CD4-positive, alpha-beta T cell treated with Interleukin-4 for 4 hours (primary cell): ENCODE measurements at places on chromosomes 7 and 10.

DNA sequence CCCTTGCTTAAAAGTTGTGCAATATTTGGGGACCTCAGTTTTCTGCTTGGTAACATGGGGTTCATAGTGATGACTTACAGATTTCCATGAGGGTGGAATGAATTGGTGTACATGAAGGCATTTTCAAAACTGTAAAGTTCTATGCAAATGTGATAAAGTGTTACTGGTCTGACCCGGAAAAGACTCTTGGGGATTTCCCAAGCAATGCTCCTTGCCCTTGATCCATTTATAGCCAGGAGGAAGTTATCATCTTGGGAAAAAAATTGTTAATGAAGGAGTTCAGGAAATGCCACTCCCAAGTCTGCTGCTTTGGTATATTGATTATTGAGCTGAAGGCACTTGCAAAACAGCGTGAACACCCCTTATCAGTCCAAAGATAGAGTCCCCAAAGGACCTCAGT, 96.3 kb upstream of the ZPBP start:
- no peak for DNase-seq

DNA sequence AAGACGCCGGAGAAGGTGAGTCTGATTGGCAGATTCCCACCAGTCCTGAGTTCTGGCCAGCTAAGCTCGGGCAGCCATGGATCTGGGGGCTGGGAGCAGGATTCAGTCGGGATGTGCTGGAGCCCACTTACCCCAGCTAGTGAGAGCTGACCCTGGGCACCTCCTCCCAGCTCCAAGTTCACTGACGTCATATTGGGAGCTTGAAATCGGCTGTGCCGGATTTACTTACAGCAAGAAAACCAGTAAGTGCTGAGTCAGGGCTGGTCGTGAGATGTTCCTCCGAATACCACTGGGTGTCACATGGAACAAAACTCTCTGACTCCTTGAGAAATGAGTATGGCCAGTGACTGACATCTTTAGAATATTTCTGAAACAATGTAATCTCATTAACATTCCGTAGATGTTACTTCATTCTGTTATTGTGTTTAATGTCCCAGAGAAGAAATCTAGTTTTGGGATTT, 621.2 kb downstream of the SDK1 start:
- DNase-seq: no peak

- no peak for DNase-seq
These were observed 5.8 kb upstream of the AMZ1 start for GRCh38 chr7:2681929-2682799.

DNA sequence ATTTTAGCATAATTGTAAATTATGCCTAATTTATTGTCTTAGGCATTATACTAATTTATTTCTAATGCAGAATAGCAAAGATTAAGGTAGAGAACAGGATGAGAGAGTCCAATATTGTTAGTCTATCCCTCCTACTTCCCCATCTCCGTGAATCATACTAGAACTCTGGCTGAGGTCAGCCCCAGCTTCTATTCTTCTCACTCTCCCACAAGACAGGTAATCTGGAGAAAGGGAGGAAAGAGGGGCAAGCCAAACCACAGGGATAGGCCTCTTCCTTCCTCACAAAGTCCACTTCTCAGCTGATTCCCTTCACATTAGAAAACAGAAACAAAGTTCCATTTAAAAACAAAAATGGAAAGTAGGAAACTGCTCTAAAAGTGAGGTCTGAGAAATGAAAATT, 117.5 kb upstream of the LAMB4 start:
- no peak for DNase-seq

DNA sequence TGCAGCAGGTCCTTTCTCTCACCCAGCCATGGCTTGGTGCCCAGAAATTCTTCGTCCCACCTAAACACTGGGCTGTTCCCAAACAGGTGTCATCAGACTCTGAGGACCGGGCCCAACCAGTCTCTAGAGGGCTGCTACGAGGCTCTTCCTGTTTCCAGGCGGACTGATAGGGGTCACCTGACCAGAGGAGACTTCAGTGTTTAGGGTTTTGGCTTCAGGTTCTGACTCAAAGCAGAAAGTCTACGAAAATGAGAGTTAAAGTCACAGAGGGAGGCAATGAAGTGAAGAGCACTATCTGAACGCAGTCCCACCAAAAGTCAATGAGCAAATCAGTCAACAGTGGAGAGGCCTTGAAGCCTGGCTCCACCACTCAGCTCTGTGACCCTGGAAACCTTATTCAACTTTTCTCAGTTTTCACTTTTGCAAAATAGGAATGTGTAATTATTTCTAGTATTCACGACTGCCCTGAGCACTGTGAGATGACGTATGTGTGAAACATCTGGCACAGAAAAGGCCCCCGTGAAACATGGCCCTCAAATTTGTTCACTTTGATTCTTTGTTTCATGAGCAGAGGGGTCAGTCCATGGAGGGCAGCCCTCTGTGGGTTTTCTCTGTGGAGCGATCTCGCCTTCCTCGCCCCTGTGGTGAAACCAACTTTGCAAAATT, 189.9 kb upstream of the PDE1C start:
- no peak for DNase-seq

- DNase-seq: no peak
These were observed 90.9 kb downstream of the TPST1 start for GRCh38 chr7:66296001-66296521.

GRCh38 chr7:28104041-28104541, 76.5 kb downstream of the JAZF1 start:
- DNase-seq: no peak

- DNase-seq: no peak
These were observed 168.3 kb downstream of the CPED1 start for GRCh38 chr7:121156825-121157224.

DNA sequence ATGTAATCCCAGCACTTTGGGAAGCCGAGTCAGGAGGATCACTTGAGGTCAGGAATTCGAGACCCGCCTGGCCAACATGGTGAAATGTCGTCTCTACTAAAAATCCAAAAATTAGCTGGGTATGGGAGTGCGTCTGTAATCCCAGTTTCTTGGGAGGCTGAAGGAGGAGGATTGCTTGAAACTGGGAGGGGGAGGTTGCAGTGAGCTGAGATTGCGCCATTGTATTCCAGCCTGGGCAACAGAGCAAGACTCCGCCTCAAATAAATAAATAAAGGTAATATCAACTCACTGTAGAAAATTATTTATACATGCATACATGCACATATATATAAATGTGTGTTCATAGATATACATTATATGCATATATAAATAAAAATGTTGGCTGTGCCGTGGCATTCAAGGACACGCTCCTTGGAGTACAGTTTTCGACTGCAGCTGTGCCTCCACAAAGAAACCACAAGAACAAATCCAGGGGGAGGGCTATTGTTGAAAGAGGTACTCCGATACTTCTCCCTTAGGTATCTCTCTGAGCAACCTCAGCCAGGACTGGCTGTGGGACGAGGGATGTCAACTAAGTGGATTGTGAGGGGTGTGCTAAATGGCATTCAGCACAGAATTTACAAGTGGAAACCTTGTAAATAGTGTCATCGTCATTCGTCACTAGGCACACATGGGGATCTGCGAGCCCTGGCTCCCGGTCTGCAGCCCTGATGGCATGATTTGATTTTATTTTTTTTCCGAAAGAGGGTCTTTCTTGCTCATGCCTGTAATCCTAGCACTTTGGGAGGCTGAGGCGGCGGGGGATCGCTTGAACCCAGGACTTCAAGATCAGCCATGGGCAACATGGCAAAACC, 49.3 kb downstream of the HIP1 start:
- no peak for DNase-seq

GRCh38 chr7:51020944-51021343, 238.2 kb upstream of the GRB10 start:
- DNase-seq: no peak

GRCh38 chr10:103856797-103857170, 1.4 kb upstream of the SH3PXD2A start:
- DNase-seq: no peak

- no peak for DNase-seq
These were observed 97.5 kb downstream of the GNAT3 start for GRCh38 chr7:80414331-80414730.

DNA sequence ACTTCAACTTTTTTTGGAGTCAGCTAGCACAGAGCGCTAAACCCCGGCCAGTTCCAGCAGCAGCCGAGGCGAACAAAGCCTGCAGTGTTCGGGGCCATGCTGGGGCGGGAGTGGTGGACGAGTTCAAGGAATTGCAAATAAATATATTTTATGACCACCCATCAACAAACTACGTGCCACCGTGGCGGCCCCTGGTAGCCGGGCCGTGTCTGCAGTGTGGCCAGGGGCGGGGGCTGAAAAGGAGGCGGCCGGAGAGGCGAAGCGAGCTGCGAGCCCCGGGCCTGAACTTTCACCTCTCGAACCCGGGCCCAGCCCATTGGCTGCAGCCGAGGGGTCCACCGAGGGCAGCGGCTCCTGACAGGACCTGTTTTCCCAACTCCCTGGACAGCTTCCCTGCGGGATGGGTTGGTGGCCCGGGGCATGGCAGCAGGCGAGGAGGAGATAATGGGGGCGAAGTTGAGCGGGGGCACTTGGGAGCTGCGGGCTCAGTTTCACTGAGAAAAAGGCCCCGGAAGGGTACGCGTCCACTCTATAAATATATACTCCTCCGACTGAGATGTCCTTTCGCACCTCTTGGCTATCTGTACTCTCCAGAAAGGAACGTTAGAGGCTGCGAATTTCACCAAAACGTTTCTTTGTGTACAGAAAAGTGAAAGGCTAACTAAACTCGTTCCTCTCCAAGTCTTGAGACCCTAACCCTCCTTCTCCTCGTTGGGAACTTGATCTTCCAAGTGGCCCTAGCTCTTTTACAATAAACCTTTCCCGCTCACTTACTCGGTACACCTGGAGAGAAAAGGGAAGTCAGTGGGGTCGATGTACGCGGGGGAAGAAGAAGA, 164.6 kb upstream of the PPP1R3A start:
- no peak for DNase-seq

DNA sequence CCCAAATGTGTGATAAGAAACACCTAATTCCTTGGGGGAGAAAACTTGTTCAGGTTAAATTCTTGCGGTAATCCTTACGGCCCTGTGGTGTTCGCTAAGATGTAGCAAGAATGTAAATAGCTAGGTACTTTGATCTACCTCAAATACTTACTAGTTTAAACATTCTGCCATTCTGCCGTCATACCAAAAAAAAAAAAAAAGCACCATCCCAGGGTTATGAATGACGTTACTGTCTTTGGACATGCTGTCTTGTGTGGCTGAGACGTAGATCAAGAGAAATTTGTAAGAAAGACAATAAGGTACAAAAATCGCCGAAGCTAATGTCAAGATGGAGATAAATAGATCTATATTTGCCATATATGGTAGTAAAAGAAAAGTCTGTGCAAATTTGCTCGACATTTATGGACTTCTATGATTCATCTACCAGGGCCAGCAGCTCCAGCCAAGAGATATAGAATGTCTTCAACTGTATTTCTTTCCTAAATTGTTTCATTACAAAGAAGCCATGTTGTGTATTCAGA, 195.6 kb downstream of the CUX1 start:
- DNase-seq: no peak

DNA sequence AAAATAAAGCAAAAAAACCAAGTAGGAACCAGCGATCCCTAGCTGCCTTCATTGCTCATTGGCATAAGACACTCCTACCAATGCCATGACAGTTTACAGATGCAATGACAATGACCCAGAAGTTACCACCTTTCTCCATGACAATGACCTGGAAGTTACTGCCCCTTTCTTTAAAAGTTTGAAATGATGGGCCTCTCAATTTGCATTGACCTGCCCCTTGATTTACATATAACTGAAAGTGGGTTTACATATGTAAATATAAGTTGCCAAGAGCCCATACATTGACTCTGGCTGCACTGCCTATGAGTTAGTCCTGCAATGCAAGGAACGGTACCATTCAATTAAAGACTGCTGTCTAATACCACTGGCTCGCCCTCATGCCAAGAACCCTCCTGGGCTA, 240.7 kb upstream of the LRRN3 start:
- no peak for DNase-seq

DNA sequence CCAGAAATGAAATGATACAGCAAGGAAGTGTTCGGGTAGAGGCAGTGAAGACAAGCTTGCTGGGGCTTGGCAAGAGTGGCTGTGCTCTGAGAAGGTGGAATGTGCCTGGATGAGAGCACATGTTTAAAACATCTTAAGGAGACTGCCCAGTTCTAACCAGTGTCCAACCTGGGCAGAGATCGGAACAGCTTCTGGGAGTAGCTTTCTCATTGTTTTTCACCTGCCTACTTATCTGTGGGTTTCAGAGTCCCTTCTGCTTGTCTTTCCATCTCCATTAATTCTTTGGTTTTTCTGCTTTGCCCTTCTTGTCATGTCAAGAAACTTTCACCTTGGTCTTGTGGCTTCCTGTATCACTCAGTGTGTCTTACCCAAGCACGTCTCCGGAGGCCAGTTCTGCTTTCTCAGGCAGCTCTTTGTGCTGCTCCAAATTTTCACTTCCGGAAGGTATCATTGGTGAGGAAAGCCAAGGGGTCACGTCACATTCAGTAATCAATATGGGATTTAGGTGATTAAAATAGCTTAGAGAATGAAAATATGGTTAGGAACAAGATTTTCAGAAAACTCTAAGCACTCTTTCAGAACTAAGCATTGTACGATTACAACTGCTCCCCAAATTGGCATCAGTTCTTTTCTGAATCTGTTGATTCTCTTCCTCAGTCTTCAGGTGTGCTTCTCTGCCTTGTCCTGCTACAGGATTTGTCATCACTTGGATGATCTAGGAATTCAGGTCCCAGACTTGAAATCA, 5.5 kb upstream of the LAMB4 start:
- DNase-seq: peak; percentile 3

GRCh38 chr10:43013065-43013464, 63.8 kb upstream of the RET start:
- no peak for DNase-seq

- no peak for DNase-seq
These were observed 199.9 kb upstream of the DPP6 start for GRCh38 chr7:153852261-153852660.

DNA sequence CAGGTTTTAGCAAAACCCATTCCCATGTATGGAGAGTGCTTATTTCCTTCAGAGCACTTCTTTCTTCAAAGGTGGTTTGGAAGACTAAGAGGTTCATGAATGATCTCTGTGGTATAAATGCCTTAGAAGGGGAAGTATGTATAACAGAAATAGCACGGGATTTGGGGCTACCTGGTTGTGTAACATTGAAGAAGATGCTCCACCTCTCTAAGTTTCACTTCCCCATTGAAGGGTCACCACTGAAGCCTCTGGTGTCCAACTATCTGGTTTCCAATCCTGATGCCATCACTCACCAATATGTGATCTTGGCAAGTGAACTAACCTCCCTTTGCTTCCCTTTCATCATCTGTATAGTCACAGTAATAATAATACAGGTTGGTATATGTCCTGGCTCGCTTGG, 37.2 kb downstream of the CYCS start:
- peak; percentile 2 for DNase-seq

DNA sequence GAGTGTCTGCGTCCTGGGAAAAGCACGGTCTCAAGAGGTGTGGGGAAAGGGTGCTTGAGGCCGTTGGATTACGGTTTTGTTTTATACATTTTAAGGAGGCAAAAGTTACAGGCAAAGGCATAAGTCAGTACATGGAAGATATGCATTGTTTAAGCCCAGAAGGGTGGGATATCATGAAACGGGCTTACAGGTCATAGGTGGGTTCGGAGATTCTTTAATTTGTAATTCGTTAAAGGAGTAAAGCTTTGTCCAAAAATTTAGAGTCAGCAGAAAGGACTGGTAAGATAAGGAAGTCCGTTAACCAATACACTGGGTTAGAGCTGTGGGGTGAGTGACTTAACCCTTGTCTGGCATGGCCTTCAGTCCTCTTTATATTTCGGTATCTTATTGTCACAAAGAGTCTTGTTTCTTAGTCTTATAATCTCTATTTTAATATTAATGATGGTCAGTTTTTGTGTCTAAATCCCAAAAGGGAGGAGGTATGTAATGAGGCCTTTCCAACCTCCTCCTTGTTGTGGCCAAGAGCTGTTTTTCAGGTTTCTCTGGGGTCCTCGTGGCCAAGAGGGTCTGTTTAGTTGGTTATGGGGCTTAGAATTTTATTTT, 12.7 kb downstream of the TSPAN14 start:
- no peak for DNase-seq
